ENCODE measurements at places on chromosomes 6 and 20.

DNA sequence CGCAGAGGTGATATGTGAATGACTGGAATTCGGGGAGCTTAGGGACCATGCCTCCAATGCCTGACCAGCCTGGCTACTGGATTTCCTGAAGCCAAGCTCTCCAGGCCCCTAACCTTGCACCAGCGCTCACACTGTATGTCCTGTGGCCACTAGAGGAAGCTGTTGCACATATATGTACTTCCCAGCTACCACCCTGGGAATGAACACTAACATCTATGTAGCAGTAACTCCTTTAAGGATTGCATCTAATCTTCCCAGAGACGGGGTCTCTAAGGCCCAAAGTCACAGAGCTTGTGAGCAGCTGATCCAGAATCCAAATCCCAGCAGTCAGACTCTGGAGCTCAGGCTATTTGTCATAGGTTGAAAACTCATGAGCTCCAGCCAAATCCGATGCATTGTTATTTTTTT lies 20.4 kb upstream of the BPIFB1 start:
- peak; percentile 64 for DNase-seq

DNA sequence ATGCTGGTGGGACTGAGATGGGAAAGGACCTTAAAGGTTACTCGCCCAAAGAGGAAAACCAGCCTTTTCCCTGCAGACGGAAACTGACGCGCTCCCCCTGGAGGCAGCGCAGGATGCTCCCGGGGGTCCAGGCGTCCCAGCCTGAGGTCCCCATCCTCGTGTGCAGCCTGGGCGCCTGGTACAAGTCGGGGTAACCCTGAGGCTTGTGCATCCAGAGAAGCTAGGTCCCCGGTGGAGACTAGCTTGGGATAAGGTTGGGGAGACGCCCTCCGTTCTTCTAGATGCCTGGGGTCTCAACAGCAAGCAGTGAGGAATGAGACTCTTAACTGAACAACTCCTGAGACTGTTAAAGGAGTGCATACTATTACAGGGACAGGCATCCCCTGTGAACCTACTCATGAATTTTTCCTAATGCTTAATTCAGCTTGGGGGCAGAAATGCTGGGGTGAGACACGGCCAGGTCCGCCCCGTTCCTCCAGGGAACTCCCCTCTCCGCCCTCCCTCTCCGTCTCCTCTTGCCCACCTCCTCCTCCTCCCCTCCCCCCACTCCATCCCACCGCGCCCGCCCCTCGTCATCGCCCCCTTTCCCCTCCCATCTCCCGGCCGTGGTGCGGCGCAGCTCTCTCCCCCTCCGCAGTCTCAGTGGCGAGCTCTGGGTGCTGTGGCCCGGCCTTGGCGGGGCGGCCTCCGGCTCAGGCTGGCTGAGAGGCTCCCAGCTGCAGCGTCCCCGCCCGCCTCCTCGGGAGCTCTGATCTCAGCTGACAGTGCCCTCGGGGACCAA lies at the start of gene PRSS35:
TSS of gene PRSS35 (plus strand) at position 634 of the 781 bp plus-strand sequence. CDS start 10,908 bp downstream, outside the sequence.
- peak; percentile 45 for DNase-seq

DNA sequence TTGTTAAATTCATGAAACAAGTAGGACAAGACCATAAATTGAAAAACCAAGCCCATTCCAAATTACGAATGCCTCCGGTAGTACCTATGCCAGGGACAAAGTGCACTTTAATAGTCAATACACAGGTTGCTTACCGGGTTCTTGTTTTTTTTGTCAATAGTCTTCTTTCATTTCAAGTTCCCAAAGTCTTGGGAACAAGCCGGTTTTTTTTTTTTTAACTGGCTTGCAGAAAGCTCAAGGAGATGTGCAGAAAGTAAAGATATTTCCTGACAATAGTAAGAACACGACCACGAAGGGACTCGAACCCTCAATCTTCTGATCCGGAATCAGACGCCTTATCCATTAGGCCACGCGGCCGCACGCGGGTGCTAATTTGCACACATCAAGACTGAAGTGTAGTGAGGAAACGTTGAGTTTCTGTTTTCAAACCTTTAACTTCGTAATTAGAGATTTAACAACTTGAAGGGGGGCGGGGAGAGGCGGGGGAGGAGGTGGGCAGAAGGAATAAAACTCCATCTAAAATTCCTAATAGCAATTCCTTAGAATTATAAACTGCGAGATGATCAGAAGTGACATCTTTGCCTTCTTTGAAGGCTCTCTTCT lies 181.0 kb downstream of the TRIM27 start:
- peak; percentile 85 for DNase-seq

DNA sequence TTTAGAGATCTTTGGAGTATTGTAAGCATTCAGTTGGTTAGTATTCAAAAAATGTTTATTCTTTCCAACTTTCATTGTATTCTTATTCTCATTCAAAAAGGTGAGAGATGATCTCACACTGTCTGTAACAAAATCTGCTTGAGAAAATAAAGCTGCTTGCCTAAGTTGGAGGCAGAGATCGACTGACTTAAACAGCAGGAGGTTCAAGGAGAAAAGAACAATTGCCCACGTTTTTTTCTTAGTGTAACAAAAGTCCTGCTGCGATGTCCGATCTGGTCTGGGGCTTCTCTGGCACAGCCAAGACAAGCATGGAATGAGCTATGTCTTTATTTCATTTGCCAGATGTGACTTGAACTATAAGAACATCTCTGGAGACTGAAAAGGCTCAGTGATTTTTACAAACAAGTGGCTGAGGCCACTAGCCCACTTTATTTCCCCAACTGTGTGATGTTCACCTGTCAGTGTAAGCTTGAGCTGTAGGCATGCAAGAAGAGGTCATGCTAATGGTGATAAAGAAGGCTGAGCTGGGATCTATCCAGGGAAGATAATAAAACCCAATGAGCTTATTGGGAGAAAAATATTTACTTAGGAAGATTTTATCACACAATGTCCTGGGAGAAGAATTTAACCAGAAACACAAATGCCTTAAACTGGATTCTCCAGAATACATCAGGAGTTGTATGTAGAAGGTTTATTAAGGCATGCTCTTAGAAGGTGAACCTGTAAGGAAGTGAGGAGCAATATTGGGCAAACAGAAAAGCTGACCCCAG lies 580.1 kb upstream of the BTBD3 start:
- DNase-seq: no peak

- DNase-seq: peak; percentile 38
Measured at GRCh38 chr6:79984261-79984660, 20.2 kb upstream of the TTK start.

GRCh38 chr6:5761370-5761769 lies 245.4 kb downstream of the NRN1 start:
- DNase-seq: no peak

DNA sequence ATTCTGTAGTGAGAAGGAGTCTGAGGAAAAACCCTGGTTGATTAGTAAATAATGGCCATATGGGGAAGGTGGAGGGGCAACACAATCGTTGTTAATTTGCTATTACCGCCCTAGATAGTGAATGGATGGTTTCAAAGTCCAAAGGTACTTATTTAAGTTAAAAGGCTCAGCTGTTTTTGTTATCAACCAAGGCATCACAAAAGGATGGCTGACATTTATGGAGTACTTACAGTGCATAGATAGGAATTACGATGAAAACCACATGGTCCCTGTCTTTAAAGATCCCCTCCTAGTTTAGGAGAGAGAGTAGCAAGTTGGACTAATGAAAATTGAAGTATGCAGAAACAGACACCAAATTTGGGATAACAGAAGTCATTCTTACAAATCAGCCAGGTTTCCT lies 319.6 kb downstream of the CDKAL1 start:
- no peak for DNase-seq

GRCh38 chr20:55557191-55557590 lies 448.1 kb downstream of the CBLN4 start:
- DNase-seq: no peak

- no peak for DNase-seq
Measured at GRCh38 chr6:155994086-155994485, 538.4 kb upstream of the NOX3 start.

DNA sequence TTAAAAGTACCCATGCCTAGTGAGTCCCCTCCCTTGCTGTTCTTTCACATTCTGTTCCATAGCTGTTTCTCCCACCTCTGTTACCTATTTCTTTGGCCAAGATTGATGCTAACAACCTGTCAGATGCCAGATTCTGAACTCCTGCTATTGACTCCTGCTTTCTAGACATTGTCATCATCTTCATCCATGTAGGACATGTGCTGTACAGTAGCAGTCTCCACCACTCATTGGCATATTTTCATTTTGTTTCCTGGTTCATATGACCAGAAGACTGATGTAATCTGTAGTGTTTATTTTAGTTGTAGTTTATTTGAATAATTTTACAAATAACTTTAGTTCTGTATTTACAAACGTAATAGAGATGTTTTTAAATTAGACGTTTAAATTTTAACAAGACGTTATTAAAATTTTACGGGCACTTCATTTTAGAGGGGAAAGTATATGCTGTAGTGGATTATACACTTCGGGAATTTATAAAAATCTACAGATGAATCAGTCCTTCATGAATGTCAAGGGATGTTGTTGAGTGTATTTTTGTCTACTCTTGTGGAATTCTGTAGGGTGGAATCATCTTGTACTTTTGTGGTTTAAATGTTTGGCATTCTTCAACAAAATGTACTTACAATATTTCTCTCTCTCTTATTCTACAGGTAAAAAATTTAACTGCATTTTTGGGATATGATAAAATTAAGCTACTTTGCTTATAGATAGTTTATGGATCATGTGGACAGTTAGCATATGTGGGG lies 34.1 kb downstream of the TRMT11 start:
- peak; percentile 30 for DNase-seq

DNA sequence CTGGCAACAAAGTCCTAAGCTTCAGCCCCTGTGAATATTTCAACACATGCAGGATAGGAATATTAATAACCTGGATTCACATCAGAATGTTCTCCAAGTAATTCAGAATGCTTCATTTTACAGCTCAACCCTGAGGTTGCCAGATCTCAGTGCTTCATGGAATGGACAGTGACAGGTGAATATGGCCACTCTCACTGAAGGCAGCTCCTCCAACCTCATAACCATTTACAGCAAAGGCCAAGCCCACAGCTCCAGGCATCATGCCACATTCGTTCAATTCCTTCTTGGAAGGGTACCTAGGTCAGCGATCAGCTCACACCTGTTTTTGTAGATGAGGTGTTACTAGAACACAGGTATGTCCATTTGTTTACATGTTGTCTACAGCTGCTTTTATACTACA lies 17.1 kb downstream of the CLIC5 start:
- DNase-seq: no peak

DNA sequence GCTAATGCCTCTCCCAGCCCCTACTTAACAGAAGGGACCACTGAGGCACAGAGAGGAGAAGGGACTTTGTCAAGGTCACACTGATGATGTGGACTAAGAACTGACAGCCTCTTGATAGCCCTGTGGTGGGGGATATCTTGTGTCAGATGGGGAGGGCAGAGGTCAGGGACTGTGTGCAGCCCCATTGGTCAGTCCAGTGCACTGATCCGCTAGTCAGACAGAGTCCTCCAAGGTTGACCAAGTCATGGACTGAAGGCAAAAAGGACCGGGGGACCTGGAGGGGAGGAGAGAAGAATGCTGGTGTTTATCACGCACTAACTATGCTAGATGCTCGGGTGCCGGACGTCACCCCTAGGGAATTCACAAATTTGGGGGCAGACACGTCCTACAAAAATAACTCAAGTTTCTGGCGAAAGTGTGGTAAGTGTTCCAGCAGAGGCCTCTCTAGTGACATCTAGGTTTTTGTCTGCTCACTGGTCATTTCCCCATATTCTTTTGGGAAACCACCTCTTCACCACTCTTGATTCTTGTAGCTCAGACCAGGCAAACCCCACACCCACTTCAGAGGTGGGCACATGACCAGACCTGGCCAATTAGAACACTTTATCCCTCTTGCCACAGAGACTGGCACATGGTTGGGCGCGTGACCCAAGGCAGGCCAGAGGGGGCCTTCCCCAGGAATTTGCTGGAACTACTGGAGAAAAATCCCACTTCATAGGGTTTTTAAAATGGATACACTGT lies 21.0 kb downstream of the TCF15 start:
- DNase-seq: peak; percentile 35

- DNase-seq: no peak
Measured at GRCh38 chr6:119444642-119445557, 95.3 kb upstream of the MAN1A1 start.

DNA sequence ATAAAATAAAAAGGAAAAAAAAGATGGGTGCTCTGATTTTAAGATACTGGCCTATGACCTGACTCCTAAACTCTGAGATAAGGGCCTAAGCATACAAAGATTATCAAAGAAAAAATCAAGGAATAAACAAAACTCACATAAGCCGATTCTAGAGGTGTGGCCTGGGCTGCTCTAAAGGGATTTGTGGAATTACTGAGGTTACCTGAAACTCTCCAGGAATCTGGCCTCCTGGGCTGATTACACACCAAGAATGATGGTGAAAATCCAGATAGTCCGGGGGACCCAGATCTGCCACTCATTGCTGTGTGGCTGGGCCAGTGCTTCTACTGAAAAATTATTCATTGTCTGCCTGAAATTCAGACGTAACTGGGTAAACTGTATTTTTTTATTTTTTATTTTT lies 122.7 kb upstream of the RNF24 start:
- DNase-seq: peak; percentile 77

DNA sequence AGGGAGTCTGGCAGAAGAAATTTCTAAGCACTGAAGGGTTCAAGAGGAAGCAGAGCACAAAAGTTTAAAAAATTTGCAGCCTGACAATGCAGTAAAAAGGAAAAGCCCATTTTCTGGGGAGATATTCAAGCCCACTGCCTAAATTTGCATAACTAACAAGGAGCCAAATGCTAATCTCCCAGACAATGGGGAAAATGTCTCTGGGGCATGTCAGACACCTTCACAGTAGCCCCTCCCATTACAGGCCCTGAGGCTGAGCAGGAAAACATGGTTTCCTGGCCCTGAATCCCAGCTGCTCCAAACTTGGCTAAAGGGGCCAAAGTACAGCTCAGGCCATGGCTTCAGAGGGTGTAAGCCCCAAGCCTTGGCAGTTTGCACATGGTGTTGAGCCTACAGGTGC lies 908.5 kb upstream of the MANEA start:
- no peak for DNase-seq

- DNase-seq: no peak
Measured at GRCh38 chr6:11785774-11786579, 7.4 kb upstream of the ADTRP start.

- DNase-seq: peak; percentile 47
Measured at GRCh38 chr20:31587545-31588389, 17.3 kb upstream of the ID1 start.

DNA sequence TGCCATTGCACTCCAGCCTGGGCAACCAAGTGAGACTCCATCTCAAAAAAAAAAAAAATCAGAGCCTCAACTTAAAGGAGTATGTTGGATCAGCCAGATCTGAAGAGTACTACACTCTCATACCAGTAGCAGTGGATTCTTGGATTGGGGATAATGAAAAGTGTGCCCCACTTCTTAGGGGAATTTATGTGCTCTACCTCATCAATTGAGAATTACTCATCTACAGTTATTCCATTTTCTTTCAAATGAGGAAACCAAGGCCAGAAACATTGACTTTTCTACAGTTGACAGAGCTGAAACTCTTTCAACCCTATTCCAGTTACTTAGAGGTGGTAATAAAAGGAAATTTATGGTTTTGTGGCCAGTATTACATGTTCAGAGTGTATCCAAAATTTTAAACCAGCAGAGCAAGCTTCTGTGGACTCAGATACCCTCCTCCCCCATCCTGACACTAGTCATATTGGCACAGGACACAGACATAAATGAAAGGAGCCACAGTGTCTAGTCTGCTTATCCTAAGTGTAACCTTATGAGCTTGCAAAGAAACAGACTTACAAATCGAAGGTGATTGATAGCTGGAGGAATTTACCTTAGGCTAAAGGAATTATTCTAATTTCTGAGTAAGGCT lies 51.2 kb downstream of the ORC3 start:
- no peak for DNase-seq

Measured in M059J (cell line).